Bronchus fibroblast of lung (primary cell): ENCODE measurements at places on chromosomes 6 and 20. TPM values are rescaled to one million over a fixed set of nuclear protein-coding genes. Genes with fewer than 3 reads are reported as not detected.

Gene CYP39A1
- 0.17 and 1.0 TPM in 2 replicates for total RNA-seq

Gene CALHM4
- total RNA-seq: not detected in 2 replicates

Gene KCNK16
- not detected in 2 replicates for total RNA-seq

Gene CBLN4
- total RNA-seq: not detected in 2 replicates

Gene BANF2
- total RNA-seq: not detected in 2 replicates

Gene MYL9
- total RNA-seq: 54.1 and 78.6 TPM in 2 replicates

Gene CCM2L
- not detected in 2 replicates for total RNA-seq

Gene ERVFRD-1
- not detected in 2 replicates for total RNA-seq

Gene PLEKHG1
- 1.2 and 1.6 TPM in 2 replicates for total RNA-seq

Gene NOTCH4
- total RNA-seq: 2.0 and 2.5 TPM in 2 replicates

Gene TULP1
- not detected in 2 replicates for total RNA-seq

Gene OR2B6
- not detected in 2 replicates for total RNA-seq

Gene CALHM6
- total RNA-seq: 1.8 and 2.2 TPM in 2 replicates

Gene NUP43
- total RNA-seq: 33.5 and 33.7 TPM in 2 replicates

Gene MOXD1
- 13.8 and 14.6 TPM in 2 replicates for total RNA-seq

Gene F13A1
- total RNA-seq: not detected in 2 replicates

Gene HLA-DRB5
- not detected in 2 replicates for total RNA-seq

Gene SLC22A3
- total RNA-seq: 0.15 TPM in 1 of 2 replicates, not detected in the other

Gene RXRB
- 22.2 and 23.2 TPM in 2 replicates for total RNA-seq

Gene LIN28B
- total RNA-seq: not detected in 2 replicates

Gene BPIFB2
- total RNA-seq: not detected in 2 replicates

Gene CST2
- not detected in 2 replicates for total RNA-seq

Gene LBP
- not detected in 2 replicates for total RNA-seq

Gene IL17A
- not detected in 2 replicates for total RNA-seq

Gene GRIK2
- 0.15 and 0.17 TPM in 2 replicates for total RNA-seq

Gene SEL1L2
- not detected in 2 replicates for total RNA-seq

Gene CNBD2
- total RNA-seq: 1.0 and 2.1 TPM in 2 replicates

Gene TCP11
- 0.15 and 0.50 TPM in 2 replicates for total RNA-seq

Gene MEI4
- not detected in 2 replicates for total RNA-seq

Gene VPS52
- total RNA-seq: 29.3 and 29.9 TPM in 2 replicates

Gene SESN1
- total RNA-seq: 7.1 and 7.3 TPM in 2 replicates

Gene NSFL1C
- 30.4 and 35.8 TPM in 2 replicates for total RNA-seq

Gene ANKRD66
- not detected in 2 replicates for total RNA-seq

Gene MDFI
- total RNA-seq: 7.0 and 7.6 TPM in 2 replicates

Gene PCK1
- total RNA-seq: under 0.01 TPM in 1 of 2 replicates, not detected in the other

Gene PRR18
- total RNA-seq: not detected in 2 replicates

Gene LMBRD1
- total RNA-seq: 13.2 and 14.5 TPM in 2 replicates

Gene SYTL3
- 0.84 and 1.6 TPM in 2 replicates for total RNA-seq

Gene HSPA1L
- 0.30 and 0.50 TPM in 2 replicates for total RNA-seq

Gene CRYBG1
- 8.0 and 8.2 TPM in 2 replicates for total RNA-seq

Gene LAMA2
- total RNA-seq: 9.5 and 10.9 TPM in 2 replicates

Gene ZNF311
- total RNA-seq: 0.67 and 0.74 TPM in 2 replicates

Gene VGLL2
- not detected in 2 replicates for total RNA-seq

Gene OSBPL2
- total RNA-seq: 11.9 and 14.0 TPM in 2 replicates

Gene LKAAEAR1
- 0.84 TPM in 1 of 2 replicates, not detected in the other for total RNA-seq

Gene CTCFL
- not detected in 2 replicates for total RNA-seq

Gene COL12A1
- total RNA-seq: 131 and 152 TPM in 2 replicates

Gene AGPAT4
- 5.5 and 6.2 TPM in 2 replicates for total RNA-seq

Gene HMGCLL1
- total RNA-seq: 0.34 and 0.89 TPM in 2 replicates

Gene SFTA2
- total RNA-seq: not detected in 2 replicates

Gene NMBR
- 0.15 TPM in 1 of 2 replicates, not detected in the other for total RNA-seq

Gene LY6G6F
- total RNA-seq: not detected in 2 replicates

Gene HLA-DQB2
- not detected in 2 replicates for total RNA-seq
